ENCODE measurements at places on chromosomes 2 and 18. TPM values are rescaled to one million over a fixed set of nuclear protein-coding genes. Genes with fewer than 3 reads are reported as not detected.

The IRS1 gene
- 17.6 TPM for total RNA-seq

The TMEM163 gene
- 0.12 TPM for total RNA-seq

The SP3 gene
- 50.0 TPM for total RNA-seq

The NYAP2 gene
- total RNA-seq: 0.02 TPM

The FOXD4L1 gene
- total RNA-seq: 0.31 TPM

The ERCC3 gene
- 48.3 TPM for total RNA-seq

The OBSL1 gene
- total RNA-seq: 22.3 TPM

The SDC1 gene
- total RNA-seq: 184 TPM

The GKN2 gene
- 3.7 TPM for total RNA-seq

The THSD7B gene
- total RNA-seq: not detected

The EN1 gene
- 0.92 TPM for total RNA-seq

The PCARE gene
- total RNA-seq: not detected

The CCDC178 gene
- total RNA-seq: not detected

The AQP12A gene
- not detected for total RNA-seq

The CPLX4 gene
- not detected for total RNA-seq

The UCN gene
- total RNA-seq: 2.2 TPM

The MYCN gene
- not detected for total RNA-seq

All from A549 treated with DMSO at 1 μM for 4 hours (cell line).